Fibroblast of lung (primary cell): ENCODE measurements at places on chromosomes 6 and 20.

- DNase-seq, result no peak
These were observed 95.9 kb downstream of the CDKAL1 start for GRCh38 chr6:20630136-20630535.

DNA sequence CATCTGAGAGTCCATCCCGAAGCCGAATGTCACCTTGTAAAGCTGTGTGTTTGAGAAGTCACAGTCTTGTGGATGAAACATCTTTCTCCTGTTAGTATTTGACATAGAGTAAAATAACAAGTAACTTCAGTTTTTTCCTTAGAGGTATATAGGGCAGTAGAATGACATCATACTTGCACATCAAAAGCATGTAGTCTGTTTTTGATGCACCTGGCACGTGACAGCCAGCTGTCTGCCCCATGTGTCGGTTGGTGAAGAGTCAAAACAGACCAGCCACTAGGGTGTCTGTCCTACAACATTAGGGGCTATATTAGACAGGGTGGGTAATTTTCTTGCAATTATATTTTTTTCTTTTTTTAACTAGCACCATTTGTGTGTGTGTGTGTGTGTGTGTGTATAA is 70.2 kb downstream of the SNX9 start:
- no peak for DNase-seq

DNA sequence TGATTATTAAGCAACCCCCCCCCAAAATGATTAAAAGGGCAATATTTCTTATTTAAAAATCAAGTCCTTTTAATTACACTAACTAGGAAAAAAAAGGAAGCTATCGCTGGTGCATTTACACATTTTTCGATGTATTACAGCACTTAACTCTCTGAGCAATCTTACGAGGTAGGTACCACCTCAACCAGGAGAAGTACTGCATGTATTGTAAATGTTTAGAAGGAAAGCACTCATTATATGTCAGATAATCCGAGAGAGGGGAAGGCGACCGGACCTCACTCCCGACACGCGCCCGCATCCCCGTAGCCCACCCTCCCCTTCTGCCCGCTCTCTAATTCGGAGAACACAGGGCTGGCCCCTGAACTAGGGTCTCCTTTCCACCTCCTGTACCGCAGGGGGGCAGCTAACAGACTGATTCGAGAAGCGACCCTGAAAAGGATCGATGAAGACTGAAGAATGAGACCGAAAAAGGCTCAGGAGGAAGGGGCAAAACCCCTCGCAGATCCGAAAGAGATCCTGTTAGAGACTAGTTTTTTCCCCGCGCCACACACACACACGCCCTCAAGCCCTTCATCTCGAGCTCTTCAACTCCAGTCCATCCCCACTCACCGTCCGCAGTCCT is 337 bp downstream of the ESF1 start:
- DNase-seq, result no peak

DNA sequence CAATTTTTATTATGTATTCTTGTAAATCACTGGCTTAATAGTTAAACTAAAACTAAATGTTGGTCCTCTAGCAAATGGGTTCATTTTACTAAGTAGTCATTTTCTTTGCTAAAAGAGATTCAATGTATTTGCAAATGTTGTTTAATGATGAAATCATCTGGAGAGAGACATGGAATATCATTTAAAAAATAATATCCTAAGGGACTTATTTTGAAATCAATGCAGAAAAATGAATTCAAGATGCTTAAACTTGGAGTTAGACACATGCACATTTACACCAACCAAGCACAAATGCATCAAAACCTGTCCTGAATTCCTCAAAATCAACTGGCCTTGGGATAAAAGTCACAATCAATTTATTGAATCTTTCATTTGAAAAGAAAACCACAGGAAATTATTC is 165.0 kb upstream of the RNF217 start:
- no peak for DNase-seq

- no peak for DNase-seq
These were observed 81.6 kb downstream of the TMEM200A start for GRCh38 chr6:130447374-130447773.

DNA sequence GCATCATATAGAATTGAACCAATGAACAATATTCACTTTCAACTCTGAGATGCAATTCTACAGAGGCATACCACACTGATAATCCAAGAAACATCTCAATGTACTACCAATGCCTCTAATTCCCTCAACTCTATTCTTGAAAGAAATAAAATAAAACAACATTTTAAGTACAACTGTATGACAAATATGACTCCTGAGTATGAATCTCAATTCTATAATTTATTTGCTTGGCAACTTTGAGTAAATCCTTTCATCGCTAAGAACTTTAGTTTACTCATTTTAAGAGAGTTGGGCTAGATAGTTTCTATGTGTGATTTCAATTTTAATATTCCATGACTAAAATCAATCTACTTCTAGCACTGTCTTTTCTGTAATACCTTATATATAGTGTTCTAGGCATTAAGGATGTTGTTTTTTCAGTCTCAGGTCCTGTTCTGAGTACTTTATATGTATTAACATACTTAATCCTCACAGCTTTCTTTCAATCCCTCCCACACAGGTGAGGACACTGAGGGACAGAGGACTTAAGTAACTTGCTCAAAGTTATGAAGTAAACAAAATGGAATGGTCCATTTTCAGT is 33.4 kb downstream of the GOPC start:
- DNase-seq, result no peak

DNA sequence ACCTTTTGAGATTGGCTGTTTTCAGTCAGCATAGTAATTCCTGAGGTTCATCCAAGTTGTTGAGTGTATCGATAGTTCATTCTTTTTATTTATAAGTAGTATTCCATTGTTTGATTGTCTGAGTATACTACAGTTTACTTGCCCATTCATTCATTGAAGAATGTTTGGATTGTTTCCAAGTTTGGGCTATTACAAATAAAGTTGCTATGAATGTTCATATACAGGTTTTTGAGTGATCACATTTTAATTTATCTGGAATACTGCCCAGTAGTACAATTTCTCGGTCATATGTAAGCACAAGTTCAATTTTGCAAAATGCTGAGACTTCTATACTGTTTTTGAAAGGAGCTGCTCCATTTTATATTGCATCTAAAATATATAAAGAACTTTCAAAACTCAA is 14.2 kb upstream of the EPHA7 start:
- DNase-seq, result peak; percentile 55

DNA sequence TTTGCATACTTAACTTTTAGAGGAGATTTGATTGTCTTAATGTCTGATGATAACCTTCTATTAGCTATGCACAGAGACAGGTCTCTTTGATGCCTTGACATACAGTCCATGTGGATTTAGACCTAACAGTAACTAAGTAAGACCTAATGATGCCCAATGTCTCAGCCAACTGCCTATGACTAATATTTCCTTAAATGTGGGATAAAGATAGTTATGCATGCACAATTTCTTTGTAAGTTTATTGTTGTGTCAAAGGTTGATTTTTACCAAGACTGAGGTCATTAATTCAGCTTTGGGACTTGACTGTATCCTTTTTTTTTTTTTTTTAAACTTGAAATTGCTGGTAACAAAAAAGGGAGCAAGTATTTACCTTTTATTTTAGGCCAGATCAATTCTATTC is 450.0 kb downstream of the HAO1 start:
- DNase-seq, result peak; percentile 16

- no peak for DNase-seq
These were observed 216.1 kb downstream of the QKI start for GRCh38 chr6:163630572-163630971.
